ENCODE measurements at places on chromosomes 1 and 21.

DNA sequence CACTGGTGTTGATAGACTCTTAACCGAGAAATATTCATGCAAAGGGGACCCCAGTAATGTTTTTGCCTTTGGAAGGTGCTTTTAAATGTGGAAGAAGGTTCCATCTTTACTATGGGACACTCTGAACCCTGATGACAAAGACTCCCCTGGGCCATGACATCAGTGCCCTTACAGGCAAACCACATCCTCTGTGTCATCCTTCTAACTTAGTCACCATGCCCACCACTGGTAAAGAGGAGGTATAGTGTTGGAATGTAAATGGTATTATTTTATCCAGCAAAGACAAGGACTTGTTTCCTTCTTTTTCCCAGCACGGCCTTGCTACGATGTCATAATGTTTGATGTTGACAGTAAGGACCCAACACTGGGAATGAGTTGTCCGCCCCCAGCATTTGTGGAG lies 12.6 kb downstream of the METTL13 start:
- DNase-seq = no peak

DNA sequence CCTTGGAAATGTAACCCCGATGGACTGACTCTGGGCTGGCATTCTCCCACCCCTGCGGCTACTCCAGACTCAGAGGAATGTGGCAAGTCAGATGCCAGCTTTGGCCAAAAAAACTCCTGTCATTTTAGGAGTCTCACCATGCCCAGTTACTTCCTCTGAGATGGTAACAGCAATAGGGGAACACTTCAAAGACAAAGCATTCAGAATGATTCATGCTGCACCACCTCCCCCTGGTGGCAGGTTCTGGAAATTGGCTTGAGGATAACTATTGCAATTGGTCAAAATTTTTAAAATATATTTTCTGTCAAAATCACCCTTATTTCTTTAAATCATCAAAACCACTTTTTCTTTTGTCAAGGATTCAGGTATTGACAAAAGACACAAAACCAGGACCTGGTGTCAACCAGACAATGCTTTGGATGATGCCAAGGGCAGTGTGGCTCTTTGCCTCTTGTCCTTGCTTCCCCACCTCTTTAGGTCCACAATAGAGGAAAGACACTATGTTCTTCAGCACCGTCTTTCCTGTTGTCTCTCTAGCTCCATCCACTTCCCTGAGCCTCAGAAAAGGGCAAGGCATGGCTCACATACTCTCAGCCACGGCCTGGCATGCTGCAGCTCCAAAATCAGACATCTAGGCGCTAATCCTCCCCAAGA lies 9.9 kb upstream of the CDCA8 start:
- peak; percentile 77 for DNase-seq

DNA sequence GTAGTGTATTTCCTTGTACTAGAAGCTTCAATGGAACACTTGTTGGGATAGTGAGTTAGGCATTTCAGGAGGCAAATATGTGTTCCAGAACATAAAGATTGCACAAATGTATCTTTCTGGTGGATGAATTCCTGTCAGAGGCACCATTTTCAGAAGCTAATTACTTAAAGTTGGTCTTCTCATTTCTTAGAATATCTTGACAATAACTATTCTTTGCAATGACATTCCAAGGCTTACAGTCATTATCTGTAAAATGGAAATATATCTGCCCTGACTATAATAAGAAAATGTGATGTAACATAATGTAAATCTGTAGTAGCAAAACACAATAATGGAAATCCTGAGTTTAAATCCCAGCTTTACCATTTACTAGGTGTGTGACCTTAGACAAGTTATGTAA lies 2.7 kb downstream of the VCAM1 start:
- no peak for DNase-seq

GRCh38 chr1:56200896-56201295 lies 378.5 kb downstream of the PLPP3 start:
- DNase-seq = no peak

- DNase-seq = no peak
Measured at GRCh38 chr1:179287946-179288345, 5.7 kb upstream of the SOAT1 start.

GRCh38 chr1:40462956-40463590 lies 12.8 kb downstream of the ZFP69B start:
- no peak for DNase-seq

DNA sequence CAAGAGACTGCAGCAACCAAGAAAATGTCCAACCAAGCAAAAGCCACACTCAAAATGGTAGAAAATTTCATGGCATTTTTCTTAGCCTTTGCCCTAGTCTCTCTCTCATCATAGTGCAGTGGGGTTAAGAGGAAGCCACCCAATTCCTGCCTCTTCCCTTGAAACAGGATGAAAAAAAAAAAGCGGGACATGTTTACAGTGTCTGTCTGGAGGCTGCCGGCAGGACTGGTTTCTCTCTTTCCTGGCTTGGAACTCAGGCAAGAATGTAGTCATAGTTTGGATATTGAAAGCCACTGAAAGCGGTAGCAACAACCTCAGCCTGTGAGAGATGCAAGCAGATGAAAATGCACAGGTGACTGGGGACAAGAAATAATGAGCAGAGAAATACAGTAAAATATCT lies 13.3 kb upstream of the TNFSF18 start:
- DNase-seq = no peak

DNA sequence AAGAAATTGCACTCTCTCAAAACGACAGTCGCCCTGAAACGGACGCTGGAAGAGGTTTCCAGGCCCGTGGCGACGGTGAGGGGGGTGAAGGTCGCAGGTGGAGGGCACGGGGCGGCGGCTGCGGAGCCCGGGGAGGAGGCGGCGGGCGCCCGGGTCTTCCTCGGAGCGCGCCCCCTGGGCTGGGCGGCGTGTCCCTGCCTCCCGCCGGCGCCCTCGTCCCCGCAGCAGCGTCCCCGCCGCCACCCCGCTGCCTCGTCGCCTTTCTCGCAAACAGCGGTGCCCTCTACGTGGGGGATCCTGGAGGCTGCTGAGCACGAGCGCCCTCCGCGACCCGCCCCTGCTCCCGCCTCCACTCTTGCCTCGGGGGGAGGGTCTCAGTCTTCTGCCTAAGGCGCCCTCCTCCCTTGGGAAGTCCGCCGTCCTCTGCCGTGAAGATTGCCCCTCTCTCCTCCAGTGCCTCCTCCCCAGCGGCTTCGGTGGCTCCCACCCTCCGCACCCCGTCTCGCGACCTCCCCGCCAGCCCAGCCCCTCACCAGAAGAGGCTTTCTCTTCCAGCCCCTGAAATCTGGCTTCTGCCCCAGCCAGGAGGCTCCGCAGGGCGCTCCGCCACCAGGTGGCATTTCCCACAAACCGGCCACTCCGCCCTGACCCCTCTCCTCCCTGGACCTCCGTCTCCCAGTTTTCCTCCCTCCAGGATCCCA lies 227.4 kb downstream of the SDCCAG8 start:
- DNase-seq = peak; percentile 57

- DNase-seq = no peak
Measured at GRCh38 chr21:29224006-29224405, 74.7 kb upstream of the BACH1 start.

DNA sequence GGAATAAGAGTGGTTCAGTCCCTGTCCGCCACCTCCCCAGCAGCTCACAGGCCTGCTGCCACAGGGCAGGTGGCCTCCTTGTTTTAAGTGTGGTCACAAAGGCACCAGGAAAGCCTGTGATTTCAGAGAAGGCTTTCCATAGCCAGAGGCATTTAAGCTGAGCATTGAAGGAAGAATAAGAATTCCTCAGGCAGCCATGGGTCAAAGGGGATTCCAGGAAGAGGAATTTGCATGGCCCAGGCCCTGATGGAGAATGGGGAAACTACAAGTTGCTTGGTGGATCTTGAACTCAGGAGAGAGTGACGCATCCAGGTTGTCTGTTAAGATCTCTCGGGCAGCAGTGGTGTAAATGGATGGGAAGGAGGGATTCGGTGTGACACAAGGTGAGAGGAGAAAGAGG lies 66.7 kb downstream of the KLHDC7A start:
- DNase-seq = peak; percentile 71

DNA sequence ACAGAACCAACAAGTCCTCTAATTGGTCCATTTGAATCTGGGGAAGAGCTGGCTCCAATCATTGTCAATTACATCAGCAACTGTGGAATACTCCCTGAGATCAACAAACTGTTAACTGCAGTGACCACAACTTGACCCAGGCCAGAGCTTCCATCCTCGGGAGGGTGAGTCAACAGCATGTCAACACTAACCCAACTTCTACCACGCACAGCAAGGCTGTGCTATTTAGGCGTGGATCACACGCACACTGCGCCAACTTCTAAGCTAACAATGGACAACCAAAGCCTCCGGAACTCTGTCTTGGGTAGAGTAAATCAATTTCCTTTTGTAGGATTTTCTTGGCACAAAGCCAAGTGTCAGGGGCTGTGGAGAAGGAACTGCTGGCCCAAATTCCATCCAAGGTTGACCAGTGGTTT lies 30.4 kb downstream of the APP start:
- DNase-seq = no peak

- DNase-seq = no peak
Measured at GRCh38 chr1:65650682-65651081, 142.0 kb upstream of the PDE4B start.

GRCh38 chr1:244881552-244882280 lies 17.4 kb upstream of the HNRNPU start:
- peak; percentile 13 for DNase-seq

DNA sequence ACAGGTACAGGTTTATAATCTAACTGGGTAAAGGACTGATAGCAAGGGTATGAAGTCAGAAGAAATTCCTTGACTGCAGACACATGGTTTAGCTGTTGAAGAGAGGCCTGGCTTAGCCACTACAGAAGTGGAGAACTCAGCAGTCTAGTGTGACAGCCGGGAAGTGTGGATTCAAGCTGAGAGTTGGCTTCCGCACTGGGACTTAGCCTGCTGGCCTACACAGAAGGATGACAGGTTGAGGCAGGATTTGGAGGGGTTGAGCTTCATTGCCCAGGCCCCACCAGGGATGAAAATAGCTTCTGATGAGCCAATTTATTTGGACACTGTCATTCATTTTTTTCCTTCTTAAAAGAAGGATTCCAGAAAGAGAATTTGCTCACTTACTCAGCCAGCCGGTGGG lies 284.4 kb downstream of the PCP4 start:
- DNase-seq = no peak
